ENCODE measurements at places on chromosomes 6 and 20. TPM values are rescaled to one million over a fixed set of nuclear protein-coding genes. Genes with fewer than 3 reads are reported as not detected.

- no peak for DNase-seq
Measured at GRCh38 chr6:38459291-38459690, 180.4 kb downstream of the BTBD9 start.

DNA sequence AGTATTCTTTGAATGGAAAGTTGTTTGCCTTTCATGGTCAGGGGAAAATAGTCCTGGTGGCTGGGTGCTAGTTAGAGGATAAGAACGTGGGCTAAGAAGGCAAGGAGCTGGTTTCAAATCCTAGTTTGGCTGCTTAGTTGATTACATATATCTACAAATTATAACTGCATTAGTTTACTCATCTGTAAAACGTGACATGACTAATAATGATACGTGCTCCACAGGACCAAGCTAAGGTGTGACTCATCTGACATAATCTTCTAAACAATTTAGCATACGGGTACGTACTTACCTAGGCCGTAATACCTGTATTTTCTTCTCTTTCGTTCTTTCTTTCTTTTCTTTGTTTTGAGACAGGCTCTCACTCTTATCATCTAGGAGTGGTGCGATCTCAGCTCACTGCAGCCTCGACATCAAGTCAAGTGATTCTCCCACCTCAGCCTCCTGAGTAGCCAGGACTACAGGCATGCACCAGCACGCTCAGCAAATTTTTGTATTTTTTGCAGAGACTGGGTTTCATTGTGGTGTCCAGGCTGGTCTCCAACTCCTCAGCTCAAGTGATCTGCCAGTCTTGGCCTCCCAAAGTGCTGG is 1274.2 kb upstream of the GJE1 start:
- DNase-seq: no peak

- DNase-seq: no peak
Measured at GRCh38 chr6:47034926-47035325, 7.2 kb downstream of the ADGRF1 start.

GRCh38 chr6:128358244-128358776 is 162.1 kb downstream of the PTPRK start:
- no peak for DNase-seq

DNA sequence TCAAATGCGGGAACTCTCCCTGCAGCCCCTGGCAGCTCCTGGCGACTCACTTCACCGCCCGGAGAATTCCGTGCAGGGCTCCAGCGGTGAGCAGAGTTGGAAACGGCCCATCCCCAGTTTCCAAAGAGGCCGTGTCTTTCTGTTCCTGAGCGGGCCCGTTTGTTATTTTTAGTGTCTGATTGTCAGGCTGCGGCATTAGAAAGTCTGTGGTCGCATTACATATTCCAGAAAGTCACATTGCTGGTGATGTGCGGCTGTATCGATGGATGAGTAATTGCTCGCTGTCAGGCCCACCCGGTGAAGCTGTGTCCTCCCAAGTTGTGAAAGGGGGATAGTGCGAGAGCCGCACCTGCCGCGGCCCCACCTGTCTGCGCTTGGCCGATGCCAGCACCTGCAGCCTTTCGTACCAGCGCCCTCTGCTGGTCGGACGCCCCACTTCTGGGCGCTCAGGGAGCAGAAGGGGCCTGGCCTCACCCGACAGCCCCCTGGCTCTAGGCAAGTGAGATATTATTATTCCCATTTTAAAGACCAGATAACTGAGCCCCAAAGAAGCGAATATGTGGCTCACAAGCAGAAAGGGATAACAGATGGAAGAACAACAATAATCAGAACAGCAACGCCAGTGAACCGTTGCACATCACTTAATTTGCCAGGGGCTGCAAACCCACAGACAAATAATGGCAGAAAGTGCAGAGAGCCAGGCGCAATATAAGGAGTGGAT is 244.9 kb downstream of the TSHZ2 start:
- DNase-seq: peak; percentile 76

GRCh38 chr6:152301021-152301764 is 336.0 kb downstream of the SYNE1 start:
- no peak for DNase-seq

- DNase-seq: no peak
Measured at GRCh38 chr6:163094881-163095280, 319.6 kb upstream of the QKI start.

- DNase-seq: no peak
Measured at GRCh38 chr6:21123507-21124436, 469.8 kb upstream of the SOX4 start.

- DNase-seq: no peak
Measured at GRCh38 chr6:166996406-166996805, 2.8 kb upstream of the CEP43 start.

DNA sequence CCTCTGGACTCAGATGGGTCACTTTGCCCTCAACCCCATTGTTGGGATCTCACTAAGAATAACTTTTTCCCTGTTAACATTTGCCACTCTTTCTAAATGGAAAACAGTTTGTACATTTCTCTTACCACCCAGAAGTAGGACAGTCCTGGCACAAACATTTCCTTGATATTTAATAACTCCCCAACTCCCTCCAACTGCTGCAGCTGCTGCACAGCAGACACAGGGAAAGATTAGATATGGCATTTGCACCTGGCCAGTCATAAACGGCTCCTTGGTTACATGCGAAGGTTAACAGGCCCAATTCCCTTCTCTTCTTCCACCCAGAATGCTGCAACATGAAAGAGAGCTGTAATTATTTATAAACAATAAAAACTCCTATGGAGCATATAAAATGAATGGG is 55.9 kb upstream of the SOX4 start:
- DNase-seq: no peak

- DNase-seq: no peak
Measured at GRCh38 chr20:25083141-25083772, 1.3 kb upstream of the VSX1 start.

GRCh38 chr6:11604215-11604614 is 66.7 kb downstream of the TMEM170B start:
- no peak for DNase-seq

DNA sequence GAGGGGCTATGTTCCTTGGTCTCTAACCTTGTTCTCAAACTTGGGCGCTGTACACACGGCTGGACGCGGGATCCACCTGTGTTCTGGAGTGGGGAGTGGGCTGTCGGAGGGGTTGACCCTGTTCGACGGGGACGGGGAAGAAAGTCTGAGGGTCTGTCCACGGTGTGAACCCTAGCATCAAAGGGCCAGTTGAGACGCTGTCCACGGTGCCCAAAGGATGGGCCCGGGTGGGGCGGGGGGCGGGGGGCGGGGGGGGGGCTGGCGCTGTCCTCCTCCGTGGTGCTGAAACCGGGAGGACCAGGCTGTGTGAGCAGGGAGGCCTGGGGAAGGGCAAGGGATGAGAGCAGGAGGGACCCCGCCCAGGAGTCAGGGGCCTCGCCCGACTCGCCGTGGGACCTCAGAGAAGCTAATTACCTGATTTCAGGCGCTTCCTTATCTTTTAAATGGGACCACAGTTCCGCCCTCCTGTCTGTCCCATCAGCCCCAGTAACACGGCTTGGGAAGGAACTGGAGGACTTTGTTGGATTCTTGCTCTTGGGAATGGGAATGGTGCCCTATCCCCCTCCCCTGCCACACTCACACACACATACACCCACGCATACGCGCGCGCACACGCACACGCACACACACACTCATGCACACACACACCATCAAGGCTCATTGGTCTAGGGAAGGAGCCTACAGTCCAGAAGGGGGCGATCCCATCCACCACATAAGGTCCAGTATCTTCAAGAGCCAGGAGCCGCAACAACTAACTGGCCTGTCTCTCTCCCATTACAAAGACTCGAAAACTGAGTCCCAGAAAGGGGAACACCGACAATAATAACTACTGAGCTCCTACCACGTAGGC is 1.0 kb upstream of the VSTM2L start:
- DNase-seq: no peak

DNA sequence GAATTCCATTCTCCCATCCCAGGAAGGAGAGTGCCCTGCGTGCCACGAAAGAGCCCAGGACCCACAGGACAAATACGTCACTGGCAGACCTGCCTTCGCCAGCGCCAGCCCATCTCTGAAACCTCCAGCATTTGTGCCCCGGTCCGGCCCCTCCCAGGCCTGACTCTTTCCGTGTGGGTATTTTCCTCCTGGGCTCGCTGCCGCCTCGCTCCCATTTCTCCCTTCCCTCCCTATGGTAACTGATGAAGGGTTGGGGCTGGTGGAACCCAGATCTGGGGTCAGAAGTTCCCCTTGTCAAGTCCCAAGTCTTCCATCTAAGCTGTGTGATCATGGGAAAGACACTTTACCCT is 208.5 kb downstream of the LRFN2 start:
- DNase-seq: no peak

GRCh38 chr6:125773387-125774341 is 17.1 kb upstream of the NCOA7 start:
- no peak for DNase-seq

- DNase-seq: no peak
Measured at GRCh38 chr20:13401596-13401995, 180.5 kb downstream of the ISM1 start.

GRCh38 chr6:45590696-45591184 is 213.0 kb upstream of the SUPT3H start:
- DNase-seq: peak; percentile 89

DNA sequence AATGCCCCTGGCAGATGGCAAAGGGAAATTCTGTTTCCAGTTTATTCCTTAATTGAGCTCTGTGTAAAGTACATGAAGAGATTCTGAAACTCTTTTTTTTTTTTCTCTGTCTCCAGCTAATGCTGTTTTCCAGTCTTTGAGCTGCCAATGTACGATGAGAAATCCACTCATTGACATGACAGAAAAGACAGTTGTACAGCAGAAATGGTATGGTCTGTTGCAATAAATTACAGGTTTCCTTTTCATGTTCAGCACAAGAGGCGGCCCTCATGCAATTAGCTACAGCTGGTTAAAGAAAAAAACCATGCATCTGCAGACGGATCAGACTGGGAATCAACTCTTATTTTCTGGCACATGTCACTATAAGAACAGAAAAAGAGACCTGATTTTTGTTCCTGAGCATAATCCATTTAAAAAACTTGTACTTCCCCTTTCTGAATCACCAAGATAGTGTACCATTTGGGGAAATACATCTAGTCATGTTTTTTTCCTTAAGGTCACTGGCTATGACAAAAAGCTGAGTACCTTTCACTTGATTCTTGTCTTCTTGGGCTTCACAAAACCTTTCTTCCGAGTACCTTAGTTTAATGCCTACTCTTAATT is 289.8 kb upstream of the PREP start:
- no peak for DNase-seq

- no peak for DNase-seq
Measured at GRCh38 chr20:57097245-57097915, 169.1 kb downstream of the BMP7 start.

DNA sequence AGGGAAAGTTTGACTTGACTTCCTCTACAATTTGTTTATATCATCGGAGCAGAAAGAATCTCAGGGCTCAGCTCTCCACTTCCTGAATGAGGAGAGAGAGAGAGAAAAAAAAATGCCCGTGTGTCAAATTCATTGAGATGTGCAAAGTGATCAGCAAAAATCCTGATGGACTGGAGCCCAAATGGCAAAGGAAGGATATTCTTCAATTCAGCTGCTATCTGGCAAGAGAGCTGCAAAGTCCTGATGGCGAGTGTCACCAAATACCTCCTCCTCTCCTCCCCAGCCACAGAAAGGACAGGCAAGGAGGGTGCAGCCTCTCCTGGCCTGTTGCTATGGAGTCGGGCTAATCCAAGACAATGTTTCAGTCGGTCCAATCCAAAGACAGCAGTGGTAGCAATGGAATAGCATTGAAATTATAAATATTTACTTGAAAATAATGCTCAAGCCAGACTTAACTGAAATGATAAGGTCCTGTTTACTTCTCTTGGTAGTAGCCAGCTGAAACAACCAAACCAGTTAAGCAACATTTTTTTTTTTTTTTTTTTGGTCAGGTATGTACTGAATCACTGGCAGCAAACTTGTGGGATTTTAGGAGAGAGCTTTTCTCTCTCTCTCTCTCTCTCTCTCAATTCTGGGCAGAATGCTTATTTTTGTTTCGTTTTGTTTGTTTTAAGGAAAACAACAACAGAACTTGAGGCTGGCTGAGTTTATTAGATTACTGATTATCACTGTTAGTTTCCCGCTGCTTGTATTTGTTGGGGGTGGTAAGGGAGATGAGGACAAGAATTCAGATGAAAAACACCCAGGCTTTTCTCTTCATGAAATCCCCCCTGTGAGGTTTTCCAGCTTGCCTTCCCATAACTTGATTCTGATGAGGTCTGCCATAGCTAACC is 204.2 kb downstream of the BCAS1 start:
- DNase-seq: peak; percentile 68

- no peak for DNase-seq
Measured at GRCh38 chr6:152874846-152875568, 107.8 kb downstream of the FBXO5 start.

GRCh38 chr6:122753688-122754056 is 25.8 kb upstream of the FABP7 start:
- DNase-seq: no peak

GRCh38 chr6:112343390-112343789 is 3.7 kb upstream of the RFPL4B start:
- no peak for DNase-seq

DNA sequence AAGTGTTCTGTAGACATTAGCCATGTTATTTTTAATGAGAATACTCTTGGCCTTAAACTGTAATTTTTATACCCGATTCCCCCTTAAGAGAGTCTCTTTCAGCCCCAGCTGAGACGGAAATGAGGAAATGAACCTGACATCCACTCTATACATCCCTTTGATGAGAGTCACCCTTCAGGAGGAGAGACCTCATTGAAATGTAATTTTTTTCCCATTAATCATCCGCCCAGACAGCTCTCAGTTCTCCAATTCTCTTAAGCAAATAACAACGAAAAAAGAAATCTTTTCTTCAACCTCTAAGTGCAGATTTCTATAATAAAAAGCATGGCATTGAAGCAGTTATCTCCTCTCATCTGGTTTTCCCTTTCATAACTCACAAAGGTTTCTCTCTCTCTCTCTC is 243.8 kb upstream of the PMEPA1 start:
- DNase-seq: no peak

RNF5 gene
- 61.5 TPM for total RNA-seq

ANKRD6 gene
- total RNA-seq: 21.4 TPM

GGTLC1 gene
- not detected for total RNA-seq

TFAP2C gene
- total RNA-seq: 1.6 TPM

SAMD10 gene
- total RNA-seq: 2.8 TPM

DNMT3B gene
- 1.7 TPM for total RNA-seq

GMPR gene
- total RNA-seq: 15.0 TPM

CRNKL1 gene
- 19.9 TPM for total RNA-seq

ATG5 gene
- total RNA-seq: 59.2 TPM

Data from sigmoid colon (tissue), 7 donors.